ENCODE measurements at places on chromosomes 11 and 22.

GRCh38 chr22:28379075-28379779, 300.4 kb downstream of the TTC28 start:
- peaks cover 41% of the 10 kb centered on the region for H3K4me1 ChIP-seq
- no peaks in the 10 kb centered on the region for H3K27me3 ChIP-seq
- H3K36me3 ChIP-seq, result peaks cover 4% of the 10 kb centered on the region

DNA sequence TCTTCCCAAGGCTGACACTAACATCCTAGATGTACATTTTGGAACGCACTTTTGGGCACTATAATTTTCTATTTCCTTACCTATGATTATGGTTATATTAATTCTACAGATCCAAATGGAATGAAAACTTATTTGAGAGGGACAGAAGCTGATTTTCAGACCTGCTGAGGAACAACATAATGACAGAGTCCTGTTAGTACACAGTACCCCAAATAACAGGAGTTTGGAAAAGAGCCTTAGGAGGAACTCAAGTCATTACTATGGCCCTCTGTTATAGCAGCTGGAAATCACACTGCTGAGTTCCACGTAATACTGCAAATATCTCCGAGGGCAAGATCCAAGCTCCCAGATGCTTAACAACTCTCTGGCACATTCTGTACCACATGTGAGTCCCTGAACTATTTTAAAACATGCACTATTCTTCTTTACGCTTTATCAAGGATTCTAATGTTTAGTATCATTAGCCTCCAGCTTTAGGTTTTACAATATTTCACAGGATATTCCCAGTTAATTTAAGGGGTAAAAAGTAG, 1027.7 kb upstream of the CCDC90B start:
- no peak overlapping the region for H3K4me3 ChIP-seq
- H3K27ac ChIP-seq, result no peak overlapping the region
- no peaks in the 10 kb centered on the region for H3K4me1 ChIP-seq
- H3K36me3 ChIP-seq, result no peaks in the 10 kb centered on the region
- no peaks in the 10 kb centered on the region for H3K27me3 ChIP-seq
- no peak for DNase-seq

DNA sequence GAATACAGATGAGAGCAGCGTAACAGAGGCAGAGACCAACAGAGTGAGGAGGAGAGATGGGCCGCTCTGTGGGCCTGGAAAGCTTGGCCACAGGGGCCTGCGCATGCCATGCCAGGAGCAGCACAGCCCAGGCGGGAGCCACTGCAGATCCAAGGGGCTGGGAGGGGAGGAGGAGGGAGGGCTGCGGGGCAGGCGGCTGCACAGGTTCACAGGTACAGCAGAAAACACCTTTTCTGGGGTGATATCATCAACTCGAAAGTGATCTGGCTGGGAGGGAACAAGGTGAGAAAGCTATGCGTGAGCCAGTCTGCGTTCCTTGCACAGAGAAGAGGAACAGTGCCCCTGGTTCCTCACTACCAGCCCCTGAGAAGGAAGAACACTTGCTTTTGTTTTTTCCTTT, 14.8 kb downstream of the VPS37C start:
- no peaks in the 10 kb centered on the region for H3K36me3 ChIP-seq
- no peak for DNase-seq
- H3K4me3 ChIP-seq, result no peak overlapping the region
- H3K27ac ChIP-seq, result no peak overlapping the region
- no peaks in the 10 kb centered on the region for H3K27me3 ChIP-seq

GRCh38 chr11:108662700-108663099, 2.2 kb upstream of the DDX10 start:
- no peak overlapping the region for H3K4me3 ChIP-seq
- no peak overlapping the region for H3K27ac ChIP-seq
- peaks cover 10% of the 10 kb centered on the region for H3K27me3 ChIP-seq
- no peak for DNase-seq
- peaks cover 7% of the 10 kb centered on the region for H3K36me3 ChIP-seq

- no peak for DNase-seq
- no peaks in the 10 kb centered on the region for H3K4me1 ChIP-seq
- H3K27ac ChIP-seq, result no peak overlapping the region
- H3K27me3 ChIP-seq, result peaks cover 25% of the 10 kb centered on the region
- no peaks in the 10 kb centered on the region for H3K36me3 ChIP-seq
Observed at GRCh38 chr11:75734491-75735180, 17.0 kb downstream of the MOGAT2 start.

GRCh38 chr11:77047007-77047927, 13.1 kb downstream of the B3GNT6 start:
- no peaks in the 10 kb centered on the region for H3K36me3 ChIP-seq
- peak overlapping the region; percentile 30 for H3K27ac ChIP-seq
- DNase-seq, result peak; percentile 86
- H3K4me3 ChIP-seq, result peak overlapping the region; percentile 48
- H3K4me1 ChIP-seq, result peaks cover 16% of the 10 kb centered on the region

- no peak overlapping the region for H3K4me3 ChIP-seq
- peaks cover 54% of the 10 kb centered on the region for H3K36me3 ChIP-seq
- no peak for DNase-seq
- H3K27ac ChIP-seq, result no peak overlapping the region
- H3K27me3 ChIP-seq, result no peaks in the 10 kb centered on the region
Observed at GRCh38 chr22:31262312-31263133, 29.8 kb downstream of the PIK3IP1 start.

DNA sequence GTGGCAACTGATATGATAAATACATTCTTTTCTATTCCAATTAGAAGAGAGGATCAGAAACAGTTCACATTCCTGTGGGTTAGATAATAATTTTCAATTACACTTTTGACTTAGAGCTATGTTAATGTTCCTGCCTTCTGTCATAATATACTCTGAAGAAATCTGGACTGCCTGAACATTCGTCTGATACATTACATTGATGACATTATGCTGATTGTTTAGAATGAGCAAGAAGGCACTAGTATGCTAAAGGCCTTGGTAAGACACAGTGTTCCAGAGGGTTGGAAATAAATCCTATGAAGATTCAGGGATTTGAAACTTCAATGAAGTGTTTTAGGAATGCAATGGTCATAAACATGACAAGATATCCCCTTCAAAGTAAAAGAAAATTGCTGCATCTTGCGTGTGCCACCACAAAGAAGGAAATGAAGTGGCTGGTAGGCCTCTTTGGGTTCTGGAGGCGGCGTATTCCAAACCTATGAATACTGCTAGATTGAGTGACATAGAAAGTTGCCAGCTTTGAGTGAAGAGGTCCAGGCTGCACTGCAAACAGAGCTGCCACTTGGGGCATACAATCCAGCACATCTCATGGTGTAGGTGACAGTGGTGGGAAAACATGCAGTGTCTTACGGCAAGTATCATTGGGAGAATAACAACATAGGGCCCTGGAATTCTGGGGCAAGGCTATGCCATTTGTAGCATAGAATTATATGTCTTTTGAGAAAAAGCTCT, 21.2 kb upstream of the PDE3B start:
- DNase-seq, result no peak
- peaks cover 44% of the 10 kb centered on the region for H3K4me1 ChIP-seq
- H3K4me3 ChIP-seq, result no peak overlapping the region
- peaks cover 71% of the 10 kb centered on the region for H3K36me3 ChIP-seq
- no peaks in the 10 kb centered on the region for H3K27me3 ChIP-seq
